ENCODE measurements at places on chromosomes 12 and 14.

- no peaks in the 10 kb centered on the region for H3K27me3 ChIP-seq
- H3K4me1 ChIP-seq, result no peaks in the 10 kb centered on the region
- H3K27ac ChIP-seq, result no peak overlapping the region
These were observed 86.0 kb downstream of the RFLNA start for GRCh38 chr12:124380796-124381455.

DNA sequence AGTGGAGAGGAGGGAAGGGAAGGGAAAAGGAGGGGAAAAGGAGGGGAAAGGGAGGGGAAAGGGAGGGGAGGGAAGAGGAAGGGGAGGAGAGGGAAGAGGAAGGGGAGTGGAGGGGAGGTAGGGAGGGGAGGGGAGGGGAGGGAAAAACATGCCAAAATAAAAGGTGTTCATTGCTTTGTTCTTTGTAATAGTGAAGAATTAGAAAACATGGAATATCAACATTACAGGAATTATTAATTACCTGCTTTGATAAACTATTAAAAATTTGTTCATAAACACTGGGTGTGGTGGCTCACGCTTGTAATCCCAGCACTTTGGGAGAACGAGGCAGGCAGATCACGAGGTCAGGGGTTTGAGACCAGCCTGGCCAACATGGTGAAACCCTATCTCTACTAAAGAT, 579.2 kb downstream of the MED13L start:
- DNase-seq, result no peak
- H3K36me3 ChIP-seq, result no peaks in the 10 kb centered on the region
- H3K27me3 ChIP-seq, result no peaks in the 10 kb centered on the region
- H3K27ac ChIP-seq, result no peak overlapping the region
- no peak overlapping the region for H3K4me3 ChIP-seq

DNA sequence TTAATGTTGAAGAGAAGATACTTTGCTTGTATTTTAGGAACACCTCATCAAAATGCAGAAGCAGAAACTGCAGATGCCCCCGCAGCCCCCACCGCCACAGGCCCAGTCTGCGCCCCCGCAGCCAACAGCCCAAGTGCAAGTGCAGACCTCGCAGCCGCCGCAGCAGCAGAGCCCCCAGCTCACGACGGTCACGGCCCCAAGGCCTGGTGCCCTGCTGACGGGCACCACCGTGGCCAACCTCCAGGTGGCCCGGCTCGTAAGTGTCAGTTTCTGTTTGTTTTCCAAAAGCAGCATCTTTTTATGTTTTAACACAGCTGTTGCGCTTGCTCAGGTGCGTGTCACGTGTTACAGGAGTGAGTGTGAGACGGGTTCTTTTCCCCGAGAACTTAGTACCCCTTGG, 79.5 kb downstream of the DDX51 start:
- H3K4me3 ChIP-seq, result no peak overlapping the region
- H3K27ac ChIP-seq, result peak overlapping the region; percentile 44
- DNase-seq, result no peak
- H3K4me1 ChIP-seq, result peaks cover 26% of the 10 kb centered on the region
- H3K27me3 ChIP-seq, result no peaks in the 10 kb centered on the region

DNA sequence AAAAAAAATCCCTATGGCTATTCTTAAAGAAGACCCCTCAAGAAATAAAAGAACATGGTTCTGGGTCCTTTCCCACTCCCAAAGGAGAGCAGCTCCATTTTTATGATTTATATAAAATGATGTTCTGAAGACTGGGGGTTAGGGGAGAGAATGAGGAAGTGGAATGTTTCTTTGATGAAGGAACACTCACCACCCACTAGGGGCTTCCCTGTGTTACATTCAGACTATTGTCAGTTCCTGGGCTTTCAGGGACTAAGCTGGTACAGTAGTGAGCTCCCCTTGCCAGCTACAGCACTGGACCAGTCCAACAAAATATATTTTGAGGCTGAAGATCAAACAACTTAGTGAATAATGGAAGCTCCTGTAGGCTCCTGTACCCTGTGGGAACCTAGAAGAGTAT, 98.9 kb downstream of the HMGA2 start:
- H3K4me3 ChIP-seq, result no peak overlapping the region
- H3K27me3 ChIP-seq, result peaks cover 33% of the 10 kb centered on the region
- peaks cover 7% of the 10 kb centered on the region for H3K4me1 ChIP-seq
- DNase-seq, result no peak

- no peak overlapping the region for H3K27ac ChIP-seq
- DNase-seq, result no peak
- peaks cover 39% of the 10 kb centered on the region for H3K27me3 ChIP-seq
- no peaks in the 10 kb centered on the region for H3K36me3 ChIP-seq
- no peaks in the 10 kb centered on the region for H3K4me1 ChIP-seq
These were observed 1.5 kb upstream of the NOVA1 start for GRCh38 chr14:26599291-26599690.

DNA sequence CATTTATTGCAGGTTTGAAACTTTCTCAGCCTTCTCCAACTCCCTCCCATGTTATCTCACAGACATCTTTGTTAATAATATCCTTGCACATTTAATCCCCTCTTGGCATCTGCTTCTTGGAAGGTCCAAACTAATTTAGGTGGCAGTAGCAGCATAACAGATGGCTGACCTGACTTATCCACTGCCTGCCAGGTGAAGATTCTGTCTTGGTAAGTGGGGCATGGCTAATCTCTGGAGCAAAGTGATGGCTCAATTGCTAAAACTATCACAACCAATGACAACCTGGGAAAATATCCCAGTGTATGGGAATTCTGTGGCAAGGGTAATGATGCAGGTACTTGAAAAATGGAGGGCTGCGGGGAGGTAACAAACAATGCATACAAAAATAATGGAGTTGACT, 58.2 kb upstream of the ALG10B start:
- peaks cover 4% of the 10 kb centered on the region for H3K27me3 ChIP-seq
- no peaks in the 10 kb centered on the region for H3K4me1 ChIP-seq
- H3K27ac ChIP-seq, result no peak overlapping the region
- no peak overlapping the region for H3K4me3 ChIP-seq
- DNase-seq, result no peak

Data from activated T-cell treated with anti-CD3 and anti-CD28 coated beads, Interleukin-2, amount 50 U/mL, for 24 hours (primary cell).